HTR-8/SVneo (cell line): ENCODE measurements at places on chromosomes 4 and X.

DNA sequence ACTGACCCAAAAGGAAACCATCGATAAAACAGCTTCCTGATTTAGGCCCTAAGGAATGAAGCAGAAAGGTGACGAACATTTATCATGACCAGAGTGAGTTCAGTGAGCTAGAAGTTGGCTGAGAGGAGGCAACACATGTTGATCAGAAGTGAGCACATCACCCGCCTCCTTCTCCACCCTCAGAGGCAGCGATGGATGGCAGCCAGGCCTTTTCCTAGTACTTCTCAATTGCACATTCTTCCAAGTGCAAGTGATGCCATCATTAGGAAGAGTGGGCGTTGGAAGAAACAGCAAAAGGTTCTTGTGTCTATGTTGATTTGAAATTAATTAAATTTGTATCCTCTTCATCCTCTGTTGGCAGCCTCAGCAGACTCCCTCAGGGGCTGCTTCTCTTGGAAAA lies 51.7 kb downstream of the TMEM154 start:
- DNase-seq = no peak

GRCh38 chrX:48676893-48677270 lies 6.7 kb upstream of the WAS start:
- no peak for DNase-seq

GRCh38 chr4:177155454-177155853 lies 154.2 kb upstream of the NEIL3 start:
- DNase-seq = no peak

GRCh38 chrX:3609810-3610209 lies 103.6 kb downstream of the PRKX start:
- peak; percentile 39 for DNase-seq
